ENCODE measurements at places on chromosomes 12 and 14.

GRCh38 chr12:99914206-99914605 is 70.5 kb downstream of the ANKS1B start:
- H3K4me1 ChIP-seq, result no peaks in the 10 kb centered on the region
- peak overlapping the region; percentile 55 for H3K27ac ChIP-seq
- H3K27me3 ChIP-seq, result no peaks in the 10 kb centered on the region
- no peak for DNase-seq
- no peak overlapping the region for H3K4me3 ChIP-seq
- H3K36me3 ChIP-seq, result no peaks in the 10 kb centered on the region

DNA sequence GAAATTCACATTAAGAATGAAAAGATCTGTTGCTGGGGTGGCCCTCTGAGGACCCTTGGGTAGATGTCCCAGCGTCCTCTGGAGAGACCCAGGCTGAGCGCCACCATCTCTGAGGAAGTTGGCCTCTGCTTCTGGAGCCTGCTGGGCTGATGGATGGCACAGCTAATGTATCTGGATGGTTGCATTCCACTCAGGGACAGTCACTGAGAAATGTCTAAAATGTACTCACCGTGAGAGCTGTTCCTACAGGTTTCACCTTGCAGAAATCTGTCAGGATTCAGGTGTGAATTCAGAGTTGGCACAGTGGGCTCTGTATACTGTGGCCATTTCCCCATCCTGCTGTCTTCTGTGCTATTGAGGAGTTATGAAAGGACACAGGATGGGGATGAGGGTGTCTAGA is 247.2 kb downstream of the AACS start:
- DNase-seq, result no peak
- H3K27ac ChIP-seq, result no peak overlapping the region
- H3K4me1 ChIP-seq, result no peaks in the 10 kb centered on the region
- no peaks in the 10 kb centered on the region for H3K27me3 ChIP-seq

- no peak for DNase-seq
- no peak overlapping the region for H3K4me3 ChIP-seq
- H3K36me3 ChIP-seq, result no peaks in the 10 kb centered on the region
- H3K27me3 ChIP-seq, result no peaks in the 10 kb centered on the region
- H3K27ac ChIP-seq, result no peak overlapping the region
Observed at GRCh38 chr12:18850752-18851151, 112.8 kb downstream of the CAPZA3 start.

DNA sequence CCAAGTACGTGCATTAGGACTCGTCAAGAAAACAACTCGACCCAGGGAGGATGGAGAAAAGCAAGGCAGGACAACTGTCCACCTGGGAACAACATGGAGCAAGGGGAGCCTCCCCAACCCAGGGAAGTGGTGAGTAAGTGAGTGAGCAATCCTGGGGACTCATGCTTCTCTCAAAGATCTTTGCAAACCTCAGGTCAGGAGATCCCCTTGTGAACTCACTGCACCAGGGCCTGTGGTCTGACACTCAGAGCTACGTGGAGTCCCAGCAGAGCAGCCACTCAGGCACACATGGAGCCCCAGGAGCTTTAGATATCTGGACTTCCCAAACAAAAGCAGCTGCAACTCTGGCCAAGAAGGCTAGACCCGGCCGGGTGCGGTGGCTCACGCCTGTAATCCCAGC is 12.2 kb upstream of the OR5AU1 start:
- no peaks in the 10 kb centered on the region for H3K4me1 ChIP-seq
- H3K36me3 ChIP-seq, result no peaks in the 10 kb centered on the region
- H3K4me3 ChIP-seq, result no peak overlapping the region
- H3K27ac ChIP-seq, result no peak overlapping the region
- H3K27me3 ChIP-seq, result no peaks in the 10 kb centered on the region

- peak within 1 kb of the TSS; percentile 32 for H3K4me3 ChIP-seq
- H3K4me1 ChIP-seq, result no peaks in the 10 kb centered on the region
- DNase-seq, result no peak
- no peaks in the 10 kb centered on the region for H3K36me3 ChIP-seq
- H3K27me3 ChIP-seq, result no peaks in the 10 kb centered on the region
Observed at GRCh38 chr12:6788972-6789924, at the start of gene CD4. Gene CD4 (plus strand): TSS chr12:6789528. CDS start chr12:6800139, 10,611 bp downstream.

DNA sequence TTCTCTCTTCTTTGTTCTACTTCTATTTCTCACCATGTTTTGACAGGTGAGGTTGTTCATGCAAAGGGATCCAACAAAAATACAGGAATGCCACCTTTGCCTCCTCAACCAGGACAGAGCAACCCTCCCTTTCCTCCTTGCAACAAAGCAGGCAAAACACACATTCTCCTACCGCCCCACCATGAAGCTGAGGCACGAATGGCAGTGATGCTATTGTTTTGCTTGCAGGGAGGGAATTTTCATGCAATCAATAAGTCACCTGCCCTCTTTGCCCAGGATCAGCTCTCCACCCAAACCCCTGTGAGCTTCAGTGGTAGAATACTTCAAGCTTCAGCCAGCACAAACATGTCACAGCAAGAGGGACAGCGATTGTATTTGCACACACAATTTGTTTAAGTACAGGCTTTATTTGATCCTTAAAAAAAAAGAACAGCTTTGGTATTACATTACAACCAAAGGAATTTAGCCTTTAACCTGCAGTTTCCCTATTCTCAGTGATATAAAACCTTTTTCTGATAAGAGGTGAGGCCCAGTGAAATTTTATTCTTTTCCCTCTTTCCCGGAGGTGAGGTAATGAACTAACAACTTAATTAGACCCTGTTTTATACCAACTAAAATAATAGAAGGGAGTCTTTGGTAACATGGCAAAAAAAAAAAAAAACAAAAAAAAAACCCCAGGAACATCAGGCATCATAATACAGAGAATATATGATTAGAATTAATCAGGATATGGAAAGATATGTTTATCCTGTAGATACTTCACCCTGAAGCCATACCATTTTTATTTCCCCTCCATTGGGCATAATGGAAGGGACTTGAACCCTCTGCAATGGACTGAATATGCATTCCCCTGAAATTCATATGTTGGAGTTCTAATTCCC is 87.0 kb upstream of the EEA1 start:
- no peak overlapping the region for H3K4me3 ChIP-seq
- DNase-seq, result no peak
- no peaks in the 10 kb centered on the region for H3K36me3 ChIP-seq
- no peaks in the 10 kb centered on the region for H3K27me3 ChIP-seq
- H3K27ac ChIP-seq, result no peak overlapping the region

DNA sequence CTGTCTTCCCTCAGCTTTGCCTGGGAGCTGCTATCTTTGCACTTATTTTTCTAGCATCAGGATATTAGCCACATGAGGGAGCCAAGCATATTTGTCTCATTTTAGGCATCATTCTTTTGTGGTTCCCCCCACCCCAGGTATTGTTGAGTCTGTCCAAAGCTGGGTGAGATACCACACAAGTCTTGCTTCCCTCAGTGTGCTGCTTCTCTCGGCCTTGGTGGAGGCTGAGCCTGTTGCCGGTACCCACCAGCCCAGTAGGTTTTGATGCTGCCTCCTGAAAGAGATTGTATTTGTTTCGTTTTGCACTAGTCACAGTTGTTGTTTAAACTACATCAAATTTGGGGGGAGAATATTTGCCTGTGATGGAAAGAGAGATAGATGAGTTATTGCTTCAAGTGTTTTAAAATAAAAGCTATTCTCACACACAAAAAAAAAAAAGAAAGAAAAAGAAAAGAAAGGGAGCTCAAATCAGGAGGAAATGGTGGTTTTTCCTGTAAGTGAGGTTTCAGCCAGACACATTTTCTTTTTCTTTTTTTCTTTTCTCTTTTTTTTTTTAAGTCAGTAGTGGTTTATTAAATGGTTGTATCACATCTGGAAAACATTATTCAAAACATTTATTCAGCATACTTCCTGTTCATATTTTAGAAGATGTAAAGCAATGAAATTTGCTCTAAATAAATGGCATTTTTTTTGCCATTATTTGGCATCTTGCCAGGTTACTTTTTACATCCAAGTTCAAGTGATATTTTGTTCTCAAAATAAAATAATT is 58.5 kb downstream of the SLC4A8 start:
- no peaks in the 10 kb centered on the region for H3K4me1 ChIP-seq
- no peaks in the 10 kb centered on the region for H3K27me3 ChIP-seq
- H3K4me3 ChIP-seq, result no peak overlapping the region
- no peaks in the 10 kb centered on the region for H3K36me3 ChIP-seq
- DNase-seq, result no peak

GRCh38 chr12:20631711-20632110 is 63.4 kb upstream of the SLCO1C1 start:
- no peak overlapping the region for H3K4me3 ChIP-seq
- H3K36me3 ChIP-seq, result no peaks in the 10 kb centered on the region
- DNase-seq, result no peak
- H3K27ac ChIP-seq, result no peak overlapping the region
- H3K4me1 ChIP-seq, result no peaks in the 10 kb centered on the region
- no peaks in the 10 kb centered on the region for H3K27me3 ChIP-seq

GRCh38 chr14:34250959-34251358 is 211.1 kb downstream of the SPTSSA start:
- DNase-seq, result no peak
- no peak overlapping the region for H3K4me3 ChIP-seq
- H3K4me1 ChIP-seq, result no peaks in the 10 kb centered on the region
- no peaks in the 10 kb centered on the region for H3K27me3 ChIP-seq
- H3K36me3 ChIP-seq, result no peaks in the 10 kb centered on the region

DNA sequence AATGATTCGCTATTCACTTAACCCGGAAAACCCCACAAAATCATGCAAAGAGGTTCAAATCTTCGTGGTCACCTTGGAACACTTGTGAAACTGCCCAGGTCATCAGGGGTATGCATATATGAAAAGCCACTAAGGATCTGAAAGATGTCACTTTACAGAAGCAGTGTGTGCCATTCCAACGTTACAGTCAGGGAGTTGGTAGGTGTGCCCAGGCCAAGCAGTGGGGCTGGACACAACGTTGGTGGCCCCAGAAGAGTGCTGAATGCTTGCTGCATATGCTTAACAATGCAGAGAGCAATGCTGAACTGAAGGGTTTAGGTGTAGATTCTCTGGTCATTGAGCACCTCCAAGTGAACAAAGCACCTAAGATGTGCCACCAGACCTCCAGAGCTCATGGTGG is 51.1 kb upstream of the EIF5 start:
- H3K27ac ChIP-seq, result no peak overlapping the region
- no peak overlapping the region for H3K4me3 ChIP-seq
- H3K27me3 ChIP-seq, result peaks cover 8% of the 10 kb centered on the region
- H3K36me3 ChIP-seq, result no peaks in the 10 kb centered on the region
- no peak for DNase-seq

DNA sequence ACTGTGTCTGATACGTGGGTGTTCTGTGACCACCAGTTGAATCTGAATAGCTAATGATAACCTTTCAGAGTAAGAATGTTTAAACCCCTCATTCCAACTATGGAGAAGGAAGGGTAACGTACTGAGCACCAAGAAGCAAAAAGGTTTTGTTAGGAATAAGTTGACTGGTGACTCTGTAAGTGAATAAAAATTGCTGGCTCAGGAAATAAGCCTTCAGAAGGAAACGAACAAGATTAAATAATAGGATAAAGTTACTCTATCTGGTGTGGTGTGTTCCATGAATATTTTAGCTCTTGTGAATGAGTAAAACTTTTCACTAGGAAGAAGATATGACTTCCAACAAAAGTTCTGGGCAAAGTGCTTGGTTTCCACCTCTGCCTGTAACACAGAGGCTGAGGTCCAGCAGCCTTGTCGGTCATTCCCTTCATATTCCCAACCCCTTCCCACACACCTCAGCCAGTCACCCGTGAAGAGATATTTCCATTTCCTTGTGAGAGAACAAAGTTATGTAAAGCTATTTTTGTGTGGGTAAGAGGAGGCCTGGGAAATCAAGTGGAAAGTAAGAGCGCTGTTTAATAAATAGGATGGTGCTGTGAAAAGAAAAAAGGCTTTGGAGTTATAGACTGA is 47.1 kb downstream of the ARF6 start:
- H3K4me3 ChIP-seq, result no peak overlapping the region
- no peak for DNase-seq
- H3K27me3 ChIP-seq, result no peaks in the 10 kb centered on the region
- H3K4me1 ChIP-seq, result no peaks in the 10 kb centered on the region

All from breast epithelium (tissue), 4 donors.